ENCODE measurements at places on chromosomes 3 and 15.

DNA sequence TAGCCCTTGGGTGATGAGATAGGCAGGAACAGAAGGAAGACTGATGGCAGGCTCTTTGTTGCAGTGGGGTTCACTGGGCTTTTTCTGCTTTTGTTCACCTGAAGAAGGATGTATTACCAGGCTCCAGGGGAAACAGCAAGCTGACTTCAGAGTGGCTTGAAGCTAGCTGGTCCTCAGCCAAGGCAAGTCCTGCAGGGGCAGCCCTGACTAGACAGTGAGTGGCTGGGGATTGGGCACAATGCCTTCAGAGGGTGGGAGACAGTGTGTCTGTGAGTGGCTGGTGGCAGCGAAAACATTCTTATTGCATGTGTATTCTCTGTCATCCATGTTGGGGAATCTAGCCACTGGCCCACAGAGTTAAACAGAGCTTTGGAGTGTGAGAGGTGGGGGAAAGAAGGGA lies 2.3 kb upstream of the TEX264 start:
- no peak for DNase-seq

GRCh38 chr15:83904107-83905040 lies 250.5 kb downstream of the ADAMTSL3 start:
- DNase-seq: no peak

DNA sequence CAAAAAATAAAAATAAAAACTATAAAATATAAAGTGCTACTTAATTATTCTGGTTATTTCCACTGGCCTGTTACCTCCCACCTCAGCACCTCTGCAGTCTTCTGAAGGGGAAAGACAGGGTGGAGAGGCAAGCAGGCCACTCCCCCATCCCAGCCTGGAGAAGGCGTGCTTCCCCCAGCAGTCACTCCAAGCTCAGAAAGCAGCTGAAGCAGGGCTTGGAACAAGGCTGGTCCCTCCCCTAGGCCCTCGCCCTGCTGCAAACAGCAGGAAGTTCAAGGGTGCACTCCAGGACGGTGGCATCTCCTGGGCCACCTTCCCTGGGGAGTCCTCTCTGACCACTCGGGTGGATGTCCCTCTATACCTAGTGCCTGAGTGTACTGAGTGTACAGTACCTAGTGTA lies 21.4 kb downstream of the CACNA2D2 start:
- no peak for DNase-seq

DNA sequence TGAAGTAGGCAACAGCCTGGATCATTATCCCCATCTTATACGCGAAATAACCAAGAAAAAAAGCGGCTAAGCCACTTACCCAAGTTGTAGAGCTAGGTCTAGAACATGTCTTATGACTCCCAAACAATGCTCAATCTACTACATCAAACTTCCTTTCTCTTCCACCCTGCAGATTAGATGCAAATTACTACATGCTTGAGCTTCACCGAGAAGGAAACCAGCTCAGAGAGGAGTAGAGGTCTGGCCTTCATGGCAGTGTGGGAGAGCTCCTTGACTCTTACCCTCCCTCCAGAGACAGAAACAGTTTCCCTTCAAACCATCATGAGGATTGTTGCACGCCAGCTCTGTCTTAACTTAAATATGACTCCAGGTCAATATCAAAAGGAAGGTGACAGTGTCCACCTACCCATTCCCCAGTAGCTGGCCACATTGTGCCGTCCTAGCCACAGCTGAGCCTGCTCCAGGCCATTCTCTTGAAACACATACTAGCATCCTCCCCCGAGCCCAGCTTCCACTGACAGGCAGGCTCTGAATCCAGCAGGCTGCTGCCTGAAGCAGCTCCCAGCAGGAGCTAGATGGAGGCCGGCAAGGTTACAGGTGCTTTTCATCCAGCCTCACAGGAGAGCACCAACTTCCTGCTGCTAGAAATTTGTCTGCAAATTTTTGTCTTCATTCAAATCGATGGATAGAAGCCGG lies 56.8 kb downstream of the CPN2 start:
- DNase-seq: no peak

GRCh38 chr3:13095408-13095937 lies 22.2 kb upstream of the IQSEC1 start:
- DNase-seq: peak; percentile 29

GRCh38 chr3:174792864-174793263 lies 66.3 kb upstream of the NAALADL2 start:
- DNase-seq: no peak

- no peak for DNase-seq
These were observed 3.9 kb downstream of the GRM2 start for GRCh38 chr3:51710631-51711351.

DNA sequence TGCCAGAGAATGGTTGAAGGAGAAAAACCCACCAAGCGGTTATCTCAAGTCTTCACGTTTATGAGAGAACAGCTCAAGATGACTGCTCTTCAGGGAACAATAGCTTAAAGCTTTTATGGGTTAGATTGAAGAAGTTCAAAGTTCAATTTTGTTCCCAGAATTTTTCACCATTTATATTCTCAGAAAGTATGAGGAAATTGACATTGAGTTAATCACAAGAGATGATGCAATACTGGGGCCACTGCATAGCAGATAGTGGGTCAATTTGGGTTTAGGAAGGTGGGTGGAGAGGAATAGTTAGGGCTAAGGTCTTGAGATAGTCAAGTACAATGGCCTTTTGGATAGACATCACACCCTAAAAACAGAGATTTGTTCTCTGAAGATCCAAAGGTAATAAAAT lies 539.3 kb downstream of the SQOR start:
- no peak for DNase-seq

DNA sequence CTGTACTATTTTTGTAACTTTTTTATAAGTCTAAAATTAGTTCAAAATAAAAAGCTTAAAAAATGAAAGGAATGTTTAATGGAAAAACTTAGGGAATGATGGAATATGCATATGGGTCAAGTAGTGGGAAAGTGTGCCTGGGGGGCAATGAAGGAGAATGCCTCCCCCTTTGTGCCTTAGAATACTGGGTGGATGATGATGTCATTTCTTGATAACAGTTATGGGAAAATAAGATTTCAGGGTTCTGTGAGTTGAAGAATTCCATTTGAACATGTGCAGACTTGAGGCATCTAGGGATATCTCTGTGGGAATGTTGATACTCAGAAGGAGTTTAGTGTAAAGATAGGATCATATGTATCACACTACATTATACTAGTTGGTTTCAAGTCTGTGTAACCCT lies 13.8 kb downstream of the WDR93 start:
- DNase-seq: no peak

- no peak for DNase-seq
These were observed 26.7 kb downstream of the SLC2A2 start for GRCh38 chr3:170999737-171000242.

DNA sequence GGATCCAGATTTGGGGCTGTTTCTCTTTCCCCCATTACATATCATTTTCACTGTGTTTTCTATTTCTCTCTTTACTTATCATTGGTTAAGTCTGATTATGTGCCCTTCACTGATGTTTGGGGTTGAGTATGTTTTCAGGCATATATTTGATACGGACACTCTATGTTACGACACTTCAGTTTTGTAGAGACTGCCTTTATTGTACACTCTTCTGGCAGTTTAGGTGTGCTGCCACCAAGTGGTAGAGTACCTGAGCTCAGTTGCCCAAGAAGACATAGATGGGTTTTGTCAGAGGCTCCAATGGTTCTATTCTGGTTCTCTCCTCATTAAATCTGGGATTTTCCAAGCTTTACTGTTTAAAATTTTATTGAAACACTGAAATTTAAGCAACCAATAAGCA lies 255.0 kb upstream of the ROPN1 start:
- DNase-seq: no peak

GRCh38 chr3:99499235-99500158 lies 138.9 kb upstream of the COL8A1 start:
- peak; percentile 21 for DNase-seq

GRCh38 chr3:140614001-140614400 lies 63.9 kb upstream of the TRIM42 start:
- no peak for DNase-seq

DNA sequence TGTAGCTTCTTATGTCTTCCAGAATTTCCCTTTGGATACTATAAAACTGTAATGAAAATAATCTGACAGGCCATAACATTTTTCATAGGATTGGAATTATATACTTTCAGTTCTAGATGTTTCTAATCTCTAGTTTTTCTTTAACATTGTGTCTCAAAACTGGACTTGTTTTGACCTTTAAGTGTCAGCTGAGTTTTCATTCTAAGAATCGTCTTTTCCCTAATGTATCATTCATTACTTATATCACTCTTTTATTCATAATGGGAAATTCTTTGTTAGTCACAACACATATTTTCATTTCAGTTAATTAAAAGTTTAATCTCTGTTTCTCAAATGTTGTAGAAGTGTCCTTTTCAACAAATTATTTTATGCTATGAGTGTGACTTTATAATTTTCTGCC lies 11.9 kb downstream of the GPR171 start:
- DNase-seq: no peak

- DNase-seq: no peak
These were observed 11.1 kb upstream of the RTP2 start for GRCh38 chr3:187713504-187713903.

DNA sequence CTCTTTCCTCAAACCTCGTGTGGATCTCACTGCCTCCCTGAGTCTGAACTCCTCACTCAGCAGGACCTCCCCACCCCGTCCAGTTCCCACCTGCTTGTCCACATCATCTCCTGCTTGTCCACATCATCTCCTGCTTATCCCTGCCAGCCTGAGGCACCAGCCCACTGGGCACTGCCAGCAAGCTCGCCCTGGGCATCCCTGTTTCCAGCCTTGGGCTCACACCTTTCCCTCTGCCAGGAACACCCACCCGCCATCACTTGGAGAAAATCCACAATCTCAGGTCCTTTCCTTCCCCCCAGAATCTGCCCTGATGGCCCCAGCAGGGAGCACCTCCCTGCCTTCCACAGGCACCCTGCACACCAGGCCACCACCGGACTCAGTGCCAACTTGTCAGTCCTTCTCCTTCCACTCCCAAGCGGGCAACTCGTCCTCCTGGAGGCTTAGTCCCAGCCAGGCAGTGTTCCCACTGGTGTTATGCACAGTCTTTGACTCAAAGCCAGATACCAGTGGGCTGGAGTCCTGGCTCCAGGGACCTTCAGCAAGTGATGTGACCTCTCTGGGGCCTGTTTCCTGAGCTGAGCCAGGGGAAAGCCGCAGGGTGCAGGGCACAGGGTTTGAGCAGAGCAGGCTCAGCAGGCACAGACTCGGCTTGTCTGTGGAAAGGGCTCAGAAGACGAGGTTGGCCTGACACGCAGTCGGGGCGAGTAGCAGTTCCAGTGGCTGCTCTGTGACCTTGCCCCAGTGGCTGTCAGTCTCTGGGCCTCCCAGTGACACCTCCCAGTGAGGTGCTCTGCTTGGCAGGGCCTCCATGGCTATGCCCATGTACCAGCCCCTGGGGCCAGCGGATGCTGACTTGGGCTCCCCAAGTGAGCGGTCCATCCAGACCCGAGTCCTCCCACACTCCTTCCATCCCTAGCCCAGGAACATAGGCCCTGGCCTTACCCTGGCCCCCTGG lies 9.5 kb upstream of the MESP2 start:
- no peak for DNase-seq

GRCh38 chr3:16307832-16308531 lies 43.0 kb downstream of the OXNAD1 start:
- no peak for DNase-seq

- DNase-seq: no peak
These were observed 97.5 kb downstream of the GOLIM4 start for GRCh38 chr3:167998253-167998652.

- no peak for DNase-seq
These were observed 35.7 kb downstream of the CCDC80 start for GRCh38 chr3:112605285-112605684.

DNA sequence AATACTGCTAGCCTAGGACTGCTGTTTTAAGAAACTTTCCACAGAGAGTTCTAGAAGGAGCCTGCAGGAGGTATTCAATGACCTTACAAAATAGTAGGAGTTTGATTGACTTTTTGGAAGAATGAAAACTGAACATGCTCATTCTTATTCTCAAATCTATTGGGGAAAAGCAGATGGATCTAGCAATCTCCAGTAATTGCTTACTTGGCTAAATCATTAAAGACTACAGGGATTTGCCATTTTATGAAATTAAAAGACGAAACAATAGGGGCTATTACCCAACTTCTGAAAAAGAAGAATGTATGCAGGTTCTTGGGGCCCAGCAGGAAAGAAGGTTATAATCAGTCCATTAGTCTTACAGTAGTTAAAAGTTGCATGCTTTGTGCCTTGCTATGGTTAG lies 29.9 kb upstream of the PEX5L start:
- DNase-seq: no peak

DNA sequence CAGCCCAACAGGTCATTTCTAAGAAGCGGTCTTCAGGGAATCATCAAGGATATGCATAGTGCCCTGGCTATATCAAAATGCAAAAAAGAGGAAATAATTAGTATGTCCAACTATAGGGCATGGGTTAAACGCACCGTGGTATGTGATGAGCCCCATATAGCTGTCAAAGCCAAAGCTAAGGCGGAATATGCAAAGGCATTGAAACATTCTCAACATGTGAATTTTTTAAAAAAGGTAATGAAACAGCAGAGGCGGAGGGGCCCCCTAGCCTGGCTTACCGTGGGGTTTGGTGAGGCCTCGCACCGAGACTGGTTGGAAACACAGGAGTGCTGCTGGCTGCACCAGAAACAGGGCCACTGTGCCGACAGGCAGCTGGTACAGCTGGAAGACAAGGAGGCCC lies 23.2 kb downstream of the PLXND1 start:
- no peak for DNase-seq

DNA sequence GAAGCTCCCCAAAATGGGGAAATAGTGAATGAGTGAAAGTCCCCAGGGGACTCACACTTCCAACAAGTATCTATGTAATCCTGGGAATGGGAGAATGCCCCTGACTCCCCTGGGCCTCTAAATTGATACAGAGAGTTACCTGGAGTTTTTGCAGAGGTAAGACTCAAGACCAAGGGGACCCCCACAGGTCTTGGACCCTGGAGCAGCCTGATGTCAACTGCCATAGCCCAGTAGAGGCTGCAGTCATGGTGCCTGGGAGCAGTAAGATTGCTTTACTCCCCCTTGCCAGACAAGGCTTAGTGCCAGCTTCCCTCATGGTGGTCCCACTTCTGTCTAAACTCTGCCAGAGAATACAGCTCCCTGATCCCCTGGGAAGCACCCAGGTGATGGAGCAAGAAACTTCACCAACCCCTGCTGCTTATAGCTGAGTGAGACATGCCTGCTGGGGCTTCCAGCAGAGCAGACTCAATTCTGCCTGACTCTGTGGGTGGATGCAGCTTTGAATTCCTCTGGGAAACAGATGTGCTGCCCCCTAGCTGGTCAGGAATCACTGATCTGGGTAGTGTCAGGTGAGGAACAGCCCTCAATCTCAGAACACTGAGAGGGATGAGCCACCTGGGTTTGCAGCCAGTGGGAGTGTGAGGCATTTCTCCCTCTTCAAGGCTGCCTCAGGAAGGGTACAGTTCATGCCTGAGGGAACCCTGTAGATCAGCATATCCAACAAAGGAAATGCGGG lies 485.9 kb downstream of the NSUN3 start:
- no peak for DNase-seq

GRCh38 chr3:125061170-125061569 lies 5.4 kb upstream of the HEG1 start:
- DNase-seq: no peak

DNA sequence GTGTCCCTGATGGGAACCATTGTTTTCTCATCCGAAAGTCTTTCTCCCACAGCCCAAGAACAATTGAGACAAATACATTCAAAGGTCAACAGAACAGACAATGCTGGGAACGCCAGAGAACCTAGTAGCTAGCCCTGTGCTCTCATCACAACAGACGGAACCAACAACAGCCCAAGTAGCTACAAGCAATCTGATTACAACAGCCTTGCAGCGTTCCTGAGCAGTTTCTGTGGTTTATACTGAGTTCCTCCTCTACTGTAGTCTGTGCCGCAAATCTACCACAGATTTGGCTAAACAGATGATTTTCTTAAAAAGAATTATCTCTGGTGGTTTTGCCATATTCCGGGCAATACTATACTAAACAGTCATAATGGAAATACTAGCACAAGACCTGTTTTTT lies 435.6 kb downstream of the MECOM start:
- DNase-seq: no peak

Data from globus pallidus (tissue), 1 donor.